ENCODE measurements at places on chromosomes 12 and 14.

DNA sequence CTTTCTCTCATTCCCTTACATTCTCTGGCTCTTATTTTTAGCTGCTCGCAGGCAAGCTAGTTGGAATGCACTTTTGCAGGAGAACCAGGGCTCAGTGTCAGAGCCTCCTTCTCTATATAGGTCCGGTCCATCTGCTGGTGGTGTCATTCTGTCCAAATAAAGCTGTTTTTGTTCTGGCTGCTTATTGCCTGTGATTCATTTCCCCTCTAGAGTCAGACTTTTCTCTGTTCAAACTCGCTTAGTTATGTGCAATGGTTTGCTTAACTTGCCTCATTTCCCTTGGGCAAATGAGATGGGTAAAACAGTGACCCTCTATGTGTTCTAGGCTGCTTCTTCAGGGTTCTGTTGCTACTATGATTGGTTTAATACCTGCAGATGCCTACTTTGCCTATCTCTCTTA is 2.9 kb downstream of the SMARCD1 start:
- DNase-seq, result no peak

GRCh38 chr12:18951218-18951617 is 178.3 kb upstream of the PLEKHA5 start:
- no peak for DNase-seq

DNA sequence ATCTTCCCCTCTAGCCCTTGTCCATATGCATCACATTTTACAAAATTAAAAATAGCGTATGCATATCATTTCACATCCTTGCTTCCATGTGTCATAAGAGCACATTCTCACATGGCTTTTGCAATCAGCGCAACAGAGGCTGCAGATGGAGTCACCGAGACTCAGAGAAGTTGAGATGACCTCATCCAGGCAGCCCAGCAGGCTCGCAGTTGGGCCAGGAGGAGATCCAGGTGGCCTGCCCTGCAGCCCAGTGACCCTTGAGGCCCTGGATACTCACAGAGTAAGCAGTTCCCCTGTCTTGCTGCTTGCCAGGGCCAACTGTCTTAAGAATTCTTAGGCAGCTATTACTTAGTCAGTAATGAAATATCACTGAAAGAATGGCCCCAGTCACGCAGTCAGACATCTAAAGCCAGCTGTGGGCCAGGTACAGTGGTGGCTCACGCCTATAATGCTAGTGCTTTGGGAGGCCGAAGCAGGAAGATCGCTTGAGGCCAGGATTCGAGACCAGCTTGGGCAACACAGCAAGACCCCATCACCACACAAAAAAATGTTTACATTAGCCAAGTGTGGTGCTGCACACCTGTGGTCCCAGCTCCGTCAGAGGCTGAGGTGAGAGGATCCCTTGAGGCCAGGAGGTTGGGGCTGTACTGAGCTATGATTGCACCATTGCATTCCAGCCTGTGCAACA is 9.1 kb downstream of the CAMKK2 start:
- DNase-seq, result no peak

- DNase-seq, result no peak
These were observed 6.5 kb downstream of the NAA25 start for GRCh38 chr12:112102127-112102526.

GRCh38 chr12:5492562-5492961 is 60.7 kb downstream of the NTF3 start:
- no peak for DNase-seq
